ENCODE measurements at places on chromosomes 7 and 10.

- DNase-seq: peak; percentile 56
Measured at GRCh38 chr7:50679218-50680007, 103.3 kb downstream of the GRB10 start.

DNA sequence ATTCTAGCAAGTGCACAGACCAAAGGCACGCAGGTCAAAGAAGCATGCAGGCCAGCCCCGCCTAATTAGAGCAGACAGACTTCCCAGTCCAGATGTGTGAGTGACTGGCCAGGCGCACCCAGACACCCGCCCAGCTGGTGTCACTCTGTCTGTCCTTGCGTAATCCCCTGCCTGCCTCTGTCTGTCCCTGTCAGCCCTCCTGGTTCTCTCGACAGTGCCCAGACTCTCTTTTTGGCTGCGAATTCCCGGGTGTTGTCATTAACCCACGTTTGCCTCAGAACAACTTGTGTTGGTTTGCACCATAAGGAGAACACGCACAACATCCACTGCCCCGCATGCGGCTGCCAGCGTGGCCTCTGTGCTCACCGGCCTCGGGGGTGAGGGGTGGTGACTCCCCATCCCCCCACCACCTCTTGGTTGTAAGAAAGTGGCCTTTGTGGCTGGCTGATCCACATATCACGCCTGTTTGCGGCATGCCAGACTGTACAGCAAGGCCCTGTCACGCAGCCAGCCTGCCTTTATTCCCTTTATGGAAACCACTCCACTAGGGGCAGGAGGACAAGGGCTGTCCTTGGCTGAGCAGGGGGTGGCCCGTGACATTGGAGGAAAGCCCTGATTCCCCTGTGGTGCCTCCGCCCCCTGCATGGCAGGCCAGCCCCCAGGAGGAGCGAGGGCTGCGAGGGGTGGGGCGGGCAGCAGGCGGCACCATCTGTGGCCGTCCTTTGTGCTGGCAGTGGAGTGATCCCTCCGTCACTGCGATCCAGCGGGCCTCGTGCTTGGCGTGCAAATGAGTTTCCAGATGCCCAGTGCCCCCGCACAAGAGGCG is 72.8 kb upstream of the PPIF start:
- DNase-seq: no peak

DNA sequence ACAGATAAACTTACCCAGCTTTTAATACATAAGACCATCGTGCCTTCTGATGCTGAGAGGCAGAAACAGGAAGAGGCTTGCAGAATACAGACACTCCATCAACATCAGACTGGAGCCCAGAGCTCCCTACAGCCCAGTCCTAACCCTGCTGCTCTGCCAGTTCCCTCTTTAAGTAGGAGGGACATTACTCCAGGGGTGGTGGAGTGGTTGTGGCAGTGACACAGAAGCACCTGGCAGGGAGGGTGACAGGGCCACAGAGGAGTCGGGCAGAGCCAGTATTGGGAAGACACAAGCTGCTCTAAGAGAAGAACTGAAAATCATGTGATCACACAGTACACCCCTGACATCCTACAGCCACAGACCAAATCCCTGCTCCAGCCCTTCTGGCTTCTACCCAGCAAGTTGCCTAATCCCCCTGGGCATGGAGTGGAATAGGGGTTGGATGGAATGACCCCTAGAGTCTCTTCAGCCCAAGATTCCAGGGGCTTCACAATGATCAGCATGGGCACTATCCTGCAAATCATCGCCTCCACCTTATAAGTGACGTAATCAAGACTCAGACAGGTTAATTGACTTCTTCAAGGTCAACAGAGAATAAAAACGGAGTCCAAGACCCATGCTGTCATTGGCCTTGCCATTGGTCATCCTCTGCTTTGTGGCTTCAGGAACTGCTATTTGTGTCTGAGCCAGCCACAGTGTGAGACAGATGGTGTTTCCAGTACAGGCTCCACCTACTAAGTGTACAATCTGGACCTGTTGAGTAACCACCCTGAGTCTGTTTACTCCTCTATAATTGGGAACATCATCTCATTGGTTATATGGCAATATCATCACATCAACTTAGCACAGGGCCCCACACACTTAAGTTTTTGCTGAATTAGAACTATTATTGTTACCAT is 61.1 kb upstream of the ZMIZ1 start:
- DNase-seq: no peak

- DNase-seq: no peak
Measured at GRCh38 chr10:96719200-96719599, 1.1 kb downstream of the PIK3AP1 start.

GRCh38 chr7:135517060-135517459 is 7.2 kb upstream of the CNOT4 start:
- no peak for DNase-seq

DNA sequence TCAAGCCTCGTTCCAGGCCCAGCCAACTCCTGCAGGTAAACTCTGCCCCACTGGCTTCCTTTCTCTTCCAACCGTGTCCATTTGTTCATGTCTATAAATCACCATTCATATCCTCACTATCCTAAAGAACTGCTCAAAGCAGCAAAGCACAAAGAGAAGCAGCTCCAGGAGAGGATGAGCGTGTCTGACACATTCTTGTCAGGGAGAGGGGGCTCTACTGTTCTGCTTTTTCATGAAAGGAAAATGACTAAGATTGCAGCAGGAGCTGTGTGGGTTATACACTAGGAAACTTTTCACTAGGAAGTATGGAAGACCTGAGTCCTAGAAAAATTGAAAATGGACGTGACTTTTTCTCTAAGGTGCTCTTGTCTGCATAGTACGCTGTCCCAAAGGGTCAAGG is 16.7 kb downstream of the AGFG2 start:
- no peak for DNase-seq

DNA sequence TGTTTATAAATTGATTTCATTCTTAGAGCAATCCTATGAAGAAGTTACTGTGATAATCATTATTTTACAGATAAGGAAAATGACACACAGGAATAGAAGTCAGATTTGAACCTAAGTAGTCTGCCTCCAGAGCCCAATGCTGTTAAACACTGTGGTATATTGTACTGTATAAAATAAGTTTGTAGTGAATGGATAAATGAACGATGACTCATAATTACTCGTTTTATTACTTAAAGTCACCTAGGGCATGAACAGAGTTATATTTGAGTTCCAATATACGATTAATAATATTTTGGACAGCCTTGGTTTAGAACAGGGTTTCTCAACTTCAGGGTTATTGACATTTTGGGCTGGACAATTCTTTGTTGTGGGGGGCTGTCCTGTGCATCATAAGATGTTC is 7.8 kb upstream of the BTRC start:
- peak; percentile 35 for DNase-seq

- no peak for DNase-seq
Measured at GRCh38 chr10:72061491-72061890, 26.9 kb downstream of the SPOCK2 start.

GRCh38 chr10:4941540-4942330 is 21.5 kb upstream of the AKR1C1 start:
- DNase-seq: peak; percentile 65

GRCh38 chr10:26628395-26628794 is 69.1 kb upstream of the PDSS1 start:
- peak; percentile 29 for DNase-seq

DNA sequence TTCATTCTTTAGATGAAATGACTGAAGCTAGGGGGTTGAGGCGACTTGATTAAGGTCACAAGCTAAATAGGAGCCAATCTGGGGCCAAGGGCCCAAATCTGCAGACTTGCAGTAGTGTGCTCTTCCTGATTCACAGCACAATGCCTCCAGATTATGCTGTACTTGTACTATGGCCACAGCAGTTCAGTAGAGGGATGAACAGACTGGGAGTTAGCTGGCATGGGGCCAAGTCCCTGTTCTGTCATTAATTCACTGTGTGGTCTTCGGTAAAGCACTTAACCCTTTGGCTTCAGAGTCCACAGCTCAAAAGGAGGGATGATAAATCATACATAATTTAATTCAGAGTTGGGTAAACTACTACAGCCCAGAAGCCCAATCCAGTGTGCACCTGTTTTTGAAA is 196.8 kb downstream of the XPNPEP1 start:
- peak; percentile 47 for DNase-seq

DNA sequence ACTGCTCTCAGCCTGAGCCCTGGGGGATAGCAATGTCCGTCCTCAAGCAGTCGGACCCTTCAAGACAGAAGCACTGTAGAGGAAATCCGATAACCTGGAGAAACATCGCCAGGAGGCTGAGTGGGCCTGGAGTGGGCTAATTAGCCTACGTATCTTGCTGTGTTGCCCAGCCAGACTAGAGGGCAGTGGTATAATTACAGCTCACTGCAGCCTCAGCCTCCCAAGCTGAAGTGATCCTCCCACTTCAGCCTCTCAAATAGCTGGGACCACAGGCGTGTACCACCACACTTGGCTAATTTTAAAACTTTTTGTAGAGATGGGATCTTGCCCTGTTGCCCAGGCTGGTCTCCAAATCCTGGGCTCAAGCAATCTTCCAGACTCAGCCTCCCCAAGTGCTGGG is 21.7 kb downstream of the LYZL2 start:
- DNase-seq: no peak

GRCh38 chr10:122558452-122558851 is 2.1 kb upstream of the DMBT1 start:
- no peak for DNase-seq

DNA sequence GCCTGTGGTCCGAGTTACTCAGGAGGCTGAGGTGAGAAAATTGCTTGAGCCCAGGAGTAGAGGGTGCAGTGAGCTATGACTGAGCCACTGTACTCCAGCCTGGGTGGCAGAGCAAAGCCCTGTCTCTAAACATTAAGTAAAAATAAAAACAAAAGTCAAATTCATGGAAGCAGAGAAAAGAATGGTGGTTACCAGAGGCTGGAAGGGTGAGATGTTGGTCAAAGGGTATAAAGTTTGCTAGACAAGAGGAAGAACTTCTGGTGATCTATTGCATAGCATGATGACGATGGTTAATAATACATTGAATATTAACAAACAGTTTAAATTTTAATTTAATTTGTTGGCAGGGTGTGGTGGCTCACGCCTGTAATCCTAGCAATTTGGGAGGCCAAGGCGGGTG is 68.1 kb downstream of the CRPPA start:
- DNase-seq: peak; percentile 27

GRCh38 chr10:119328223-119328622 is 120.9 kb downstream of the GRK5 start:
- DNase-seq: no peak

GRCh38 chr7:130914554-130915294 is 180.7 kb upstream of the KLF14 start:
- DNase-seq: no peak

- peak; percentile 84 for DNase-seq
Measured at GRCh38 chr7:45874408-45875131, 1.7 kb upstream of the CCDC201 start.

- DNase-seq: no peak
Measured at GRCh38 chr10:15571575-15571974, 148.1 kb downstream of the ITGA8 start.

GRCh38 chr10:15290150-15290549 is 80.9 kb downstream of the FAM171A1 start:
- no peak for DNase-seq

DNA sequence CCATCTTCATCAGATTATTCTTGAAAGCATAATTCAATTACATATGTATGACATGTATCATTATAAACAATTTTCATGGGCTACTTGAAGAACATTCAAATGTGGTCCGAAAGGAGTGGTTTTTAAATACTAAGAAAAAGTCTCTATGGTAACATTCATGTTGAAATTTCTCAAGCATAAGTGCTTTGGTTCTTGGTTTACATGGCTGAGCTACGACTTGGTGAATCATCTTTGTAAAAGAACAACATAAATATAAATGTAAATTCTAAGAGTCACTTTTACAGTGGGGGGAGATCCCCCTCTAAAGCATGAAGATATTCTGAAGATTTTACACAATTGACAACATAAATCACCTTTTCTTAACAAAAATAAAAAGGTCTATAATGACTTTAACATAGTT is 118.6 kb downstream of the MAGI2 start:
- no peak for DNase-seq

GRCh38 chr7:57327081-57327480 is 122.9 kb upstream of the ZNF716 start:
- no peak for DNase-seq

DNA sequence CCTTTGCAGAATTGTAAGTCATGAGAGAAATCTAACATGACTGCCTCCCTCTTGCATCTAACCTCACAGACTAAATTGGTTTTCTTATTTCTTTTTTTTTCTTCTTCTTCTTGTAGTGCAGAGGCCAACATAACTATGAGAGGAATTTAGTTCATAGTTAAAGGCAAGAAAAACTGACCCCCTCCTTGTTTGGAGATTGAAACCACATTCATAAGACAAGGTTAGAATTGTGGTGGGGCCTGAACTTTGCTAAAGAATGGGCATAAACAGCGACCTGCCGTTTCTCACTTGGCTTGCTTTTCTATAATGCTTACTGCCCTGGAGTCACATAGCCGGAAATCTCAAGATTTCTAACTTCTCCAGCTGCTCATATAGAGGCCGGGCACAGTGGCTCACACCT is 2.4 kb upstream of the POLM start:
- DNase-seq: no peak

DNA sequence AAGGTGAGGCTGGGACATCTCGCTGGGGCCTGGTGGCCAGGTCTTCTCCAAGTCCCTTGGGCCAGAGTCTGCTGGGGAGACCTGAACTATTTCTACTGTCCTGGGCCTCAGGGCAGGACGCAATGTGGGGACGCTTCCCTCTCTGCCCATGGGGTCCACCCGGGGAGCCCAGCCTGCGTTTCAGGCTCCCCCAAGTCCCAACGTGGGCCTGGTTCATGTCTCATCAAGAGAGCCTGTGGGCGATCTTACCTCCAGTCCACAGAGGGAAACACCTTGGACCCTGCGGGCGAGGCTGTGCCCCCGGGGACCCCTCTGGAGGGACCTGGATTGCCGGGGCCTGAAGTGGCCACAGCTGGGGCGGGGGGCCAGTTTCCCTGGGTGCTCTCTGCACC is 91.7 kb downstream of the DNAJB6 start:
- no peak for DNase-seq

- DNase-seq: no peak
Measured at GRCh38 chr10:125689955-125690569, 7.1 kb upstream of the TEX36 start.

GRCh38 chr10:52100011-52100547 is 214.0 kb upstream of the DKK1 start:
- DNase-seq: no peak

- DNase-seq: peak; percentile 70
Measured at GRCh38 chr10:20877986-20878983, 18.8 kb downstream of the NEBL start.

GRCh38 chr10:86888585-86889381 is 68.6 kb downstream of the MMRN2 start:
- peak; percentile 63 for DNase-seq

Data from kidney tubule cell (primary cell).